ENCODE measurements at places on chromosomes 3 and 15.

DNA sequence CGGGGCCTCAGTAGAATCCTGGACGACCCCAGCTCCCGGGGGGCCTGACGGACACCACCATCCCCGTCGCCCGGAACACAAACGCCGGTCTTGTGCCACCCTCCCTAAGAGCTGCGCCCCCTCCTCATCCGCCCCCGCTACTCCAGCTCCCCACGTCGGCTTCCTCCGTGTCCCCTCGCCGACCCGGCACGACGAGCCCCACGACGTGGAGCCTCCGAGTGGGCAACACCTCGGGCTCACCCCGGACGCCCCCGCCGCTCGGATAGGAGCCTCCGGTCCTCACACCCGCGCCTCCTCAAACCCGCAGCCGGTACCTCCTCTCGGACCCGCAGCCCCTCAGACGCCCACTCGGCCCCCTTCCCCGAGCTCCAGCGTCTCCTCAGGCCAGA is 525 bp downstream of the NPTN start:
- DNase-seq, result no peak

GRCh38 chr3:107581230-107581629 is 58.5 kb downstream of the BBX start:
- no peak for DNase-seq

DNA sequence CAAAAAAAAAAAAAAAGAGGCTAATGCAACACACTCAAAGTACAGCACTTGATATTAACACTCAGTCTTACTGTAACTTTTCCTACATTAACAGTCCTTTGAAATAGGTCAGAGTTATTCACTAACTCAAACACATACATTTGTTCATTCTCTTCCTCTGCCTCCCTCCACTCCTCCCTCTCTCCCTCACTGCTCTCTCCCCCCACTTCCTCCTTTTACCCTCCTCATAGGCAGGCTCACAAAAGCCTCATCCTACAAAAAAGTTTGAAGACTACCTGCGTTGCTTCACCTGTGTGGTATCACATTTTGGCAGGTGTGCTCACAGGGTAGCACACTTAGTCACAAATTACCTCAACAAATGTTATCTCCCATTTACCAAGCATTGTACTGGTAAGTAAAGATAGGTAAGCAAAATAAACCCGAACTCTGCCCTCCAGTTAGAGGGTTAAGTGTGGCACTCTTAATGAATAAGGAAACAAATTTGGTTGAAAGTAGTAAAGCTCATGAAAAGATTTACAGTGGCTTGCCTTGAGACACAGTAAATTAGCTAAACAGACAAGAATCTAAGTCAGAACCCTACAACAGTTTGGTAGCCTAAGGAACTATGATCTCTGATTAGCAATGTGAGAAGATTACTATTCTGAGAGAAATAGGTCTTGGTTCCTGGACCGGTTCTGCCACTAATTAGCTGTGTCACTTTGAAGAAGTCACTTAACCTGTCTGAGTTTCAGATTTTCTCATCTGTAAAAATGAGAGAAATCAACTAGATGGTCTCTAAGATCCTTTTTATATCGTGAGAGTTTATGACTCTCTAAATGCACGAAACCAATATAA is 151.0 kb upstream of the MLF1 start:
- DNase-seq, result no peak

- no peak for DNase-seq
Measured at GRCh38 chr15:41487802-41488201, 5.9 kb upstream of the ITPKA start.

DNA sequence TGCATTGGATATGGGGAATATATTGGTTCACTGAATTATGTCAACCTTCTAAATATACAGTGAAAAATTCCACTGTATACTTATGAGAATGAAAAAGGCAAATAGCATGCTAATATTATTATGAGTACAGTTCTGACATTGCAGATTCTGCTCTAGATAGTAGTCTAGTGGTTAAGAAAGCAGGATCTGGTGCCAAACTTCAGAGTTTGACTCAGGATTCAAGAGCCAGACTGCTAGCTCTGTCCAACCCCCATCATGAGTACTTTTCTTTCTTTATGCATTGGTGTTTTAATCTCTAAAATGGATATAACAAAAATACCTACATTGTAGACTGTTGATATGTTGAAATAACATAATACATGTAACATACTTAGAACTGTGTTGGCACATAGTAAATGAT is 57.3 kb upstream of the PLSCR4 start:
- no peak for DNase-seq

DNA sequence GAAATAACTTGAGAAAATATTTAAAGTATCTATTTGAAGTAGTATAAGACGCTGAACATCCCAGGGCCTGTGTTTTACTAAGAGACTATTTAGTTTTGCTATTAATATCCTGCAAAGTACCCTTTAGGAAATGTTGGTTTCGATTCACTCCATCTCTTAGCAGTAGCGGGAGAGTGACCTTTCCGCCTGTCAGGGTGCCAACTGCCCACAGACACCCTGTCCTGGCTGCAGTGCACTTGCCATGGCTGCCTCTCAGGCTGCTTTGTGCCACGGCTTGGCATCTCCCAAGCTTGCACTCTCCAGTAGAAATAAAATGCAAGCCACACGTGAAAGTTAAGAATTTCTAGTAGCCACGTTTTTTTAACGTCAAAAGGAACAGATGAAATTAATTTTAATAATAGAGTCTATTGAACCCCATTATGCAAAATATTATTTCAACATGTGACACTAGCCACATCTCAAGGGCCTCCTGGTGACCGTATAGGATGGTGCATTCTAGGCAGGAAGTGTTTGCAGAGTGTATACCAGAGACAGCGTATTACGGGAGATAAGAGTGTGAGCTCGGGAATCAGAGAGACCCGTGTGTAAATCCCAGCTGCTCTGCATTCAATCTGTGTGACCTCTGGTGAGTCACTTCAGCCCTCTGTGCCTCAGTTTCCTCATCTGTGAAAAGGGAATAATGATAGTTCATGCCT is 19.8 kb downstream of the ADAMTS9 start:
- no peak for DNase-seq

GRCh38 chr3:113079218-113079961 is 88.6 kb downstream of the GTPBP8 start:
- DNase-seq, result no peak

DNA sequence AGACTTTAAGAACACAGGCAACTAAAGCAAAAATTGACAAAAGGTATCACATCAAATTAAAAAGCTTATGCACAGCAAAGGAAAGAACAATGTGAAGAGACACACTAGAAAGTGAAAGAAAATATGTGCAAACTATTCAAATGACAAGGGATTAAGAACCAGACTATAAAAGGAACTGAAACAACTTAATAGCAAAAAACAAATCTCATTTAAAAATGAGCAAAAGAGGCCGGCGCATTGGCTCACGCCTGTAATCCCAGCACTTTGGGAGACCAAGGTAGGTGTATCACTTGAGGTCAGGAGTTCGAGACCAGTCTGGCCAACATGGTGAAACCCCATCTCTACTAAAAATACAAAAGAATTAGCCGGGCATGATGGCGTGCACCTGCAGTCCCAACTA is 14.4 kb downstream of the NGLY1 start:
- DNase-seq, result no peak

DNA sequence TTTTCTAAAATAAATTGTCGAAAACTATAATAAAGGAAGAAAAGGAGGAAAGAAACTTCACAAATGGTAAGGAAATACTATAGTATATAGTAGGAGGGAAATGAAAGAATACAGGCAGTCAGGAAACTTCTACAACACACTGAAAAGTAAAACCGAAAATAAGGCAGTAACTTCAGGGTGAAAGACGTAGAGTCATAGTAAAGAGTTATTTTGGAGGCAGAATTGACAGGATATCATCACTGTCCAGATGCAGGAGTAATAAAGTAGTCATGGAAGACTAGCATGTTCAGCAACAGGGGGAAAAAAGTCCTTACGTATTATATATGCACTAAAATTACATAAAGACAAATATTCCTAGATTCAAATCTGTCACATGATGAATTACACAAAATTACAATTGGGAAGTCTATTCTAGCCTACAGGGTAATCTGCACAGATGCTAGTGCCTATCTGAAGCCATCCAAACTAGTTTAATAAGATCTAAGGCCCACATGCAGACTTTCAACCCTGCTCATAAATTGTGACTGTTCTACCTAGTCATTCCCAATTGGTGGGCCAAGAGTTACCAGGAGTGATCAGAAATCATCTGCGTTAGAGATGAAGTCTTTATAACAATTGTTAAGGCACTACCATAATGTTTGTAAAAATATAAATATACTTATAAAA is 14.0 kb downstream of the VPS13C start:
- no peak for DNase-seq

DNA sequence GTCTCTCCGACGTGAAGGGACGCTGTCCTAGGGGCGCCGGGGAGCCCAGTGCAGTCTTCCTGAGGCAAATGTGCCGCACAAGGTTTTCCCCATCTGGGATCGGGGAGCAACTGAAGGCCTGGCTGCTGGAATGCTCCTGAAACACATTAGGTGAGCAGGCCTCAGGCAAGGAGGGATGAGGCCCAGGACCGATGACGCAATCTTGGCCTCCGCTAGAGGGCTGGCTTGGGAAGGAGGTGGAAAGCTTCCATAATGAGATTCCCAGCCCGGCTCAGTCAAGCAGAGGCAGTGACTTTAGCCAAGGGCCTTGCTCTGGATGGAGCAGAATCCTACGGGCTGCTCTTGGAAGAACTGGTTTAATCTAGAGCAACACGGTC is 50.8 kb downstream of the CPN2 start:
- no peak for DNase-seq

DNA sequence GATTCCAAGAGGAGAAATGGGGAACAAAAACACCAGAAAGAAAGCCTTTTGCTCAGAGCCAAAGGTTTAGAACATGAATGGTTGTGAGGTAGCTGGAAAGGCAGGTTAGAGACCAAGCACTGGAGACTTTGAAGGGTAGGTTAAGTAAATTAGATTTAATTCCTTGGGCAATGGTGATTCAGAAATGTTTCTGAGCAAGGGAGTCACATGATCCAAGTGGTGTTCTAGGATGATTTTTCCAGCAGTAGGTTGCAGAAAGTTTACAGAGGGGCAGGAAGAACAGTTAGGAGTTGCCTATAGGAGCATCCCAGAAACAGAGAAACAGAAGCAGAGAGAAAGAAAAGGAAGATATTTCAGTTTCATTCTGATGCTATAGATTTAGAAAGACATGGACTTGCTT is 139.8 kb downstream of the WDR76 start:
- DNase-seq, result no peak

DNA sequence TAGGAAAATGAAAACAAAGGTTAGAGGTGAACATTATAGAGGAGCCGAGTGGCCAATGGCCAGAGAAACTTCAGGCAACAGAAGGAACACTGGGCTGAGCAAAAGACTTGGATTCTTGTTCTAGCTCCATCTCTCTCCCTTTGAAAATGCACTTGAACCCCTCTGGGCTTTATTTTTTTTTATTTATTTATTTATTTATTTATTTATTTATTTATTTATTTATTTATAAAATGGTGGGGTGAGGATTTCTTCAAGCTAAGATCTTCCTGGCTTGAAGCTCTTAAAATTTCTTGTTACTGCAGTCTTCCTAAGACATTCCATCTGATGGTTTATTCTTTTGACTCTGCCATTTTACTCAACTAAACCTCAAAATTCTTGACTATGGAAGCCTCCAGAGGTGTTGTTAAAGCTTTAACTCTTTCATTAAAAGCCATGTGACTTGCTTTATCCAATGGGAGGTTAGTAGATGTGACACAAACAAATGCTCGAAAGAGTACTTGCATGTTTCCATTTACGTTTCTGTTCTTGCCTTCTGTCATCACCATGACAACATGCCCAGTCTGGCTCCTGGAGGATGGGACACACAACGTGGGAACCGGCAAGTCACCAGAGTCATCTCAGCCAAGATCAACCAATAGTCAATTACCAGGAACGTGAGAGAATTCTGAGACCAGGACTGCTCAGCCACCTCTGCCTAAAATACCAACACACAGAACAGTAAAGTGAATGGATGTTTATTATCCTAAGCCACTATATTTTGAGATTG is 325.2 kb upstream of the CTNNB1 start:
- no peak for DNase-seq

DNA sequence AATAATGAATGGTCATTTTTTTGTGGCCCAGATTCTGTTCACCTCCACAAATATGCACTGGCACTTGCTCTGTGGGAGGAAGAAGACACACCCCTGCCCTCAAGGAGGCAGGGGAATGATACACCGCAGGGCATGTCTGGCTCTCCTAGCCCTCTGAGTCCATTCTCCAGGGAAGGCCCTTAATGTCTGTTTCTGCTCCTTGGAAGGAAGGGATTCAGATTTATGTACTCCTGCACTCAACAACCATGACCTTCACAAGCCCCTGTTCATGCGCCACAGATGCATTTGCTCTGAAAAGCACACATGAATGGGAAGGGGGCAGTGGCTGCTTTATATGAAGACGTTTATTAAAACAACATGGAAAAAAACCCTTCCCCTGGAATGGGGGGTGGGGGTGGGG is 333.8 kb downstream of the EPHB1 start:
- DNase-seq, result no peak

GRCh38 chr3:31369637-31370379 is 162.9 kb upstream of the STT3B start:
- no peak for DNase-seq

DNA sequence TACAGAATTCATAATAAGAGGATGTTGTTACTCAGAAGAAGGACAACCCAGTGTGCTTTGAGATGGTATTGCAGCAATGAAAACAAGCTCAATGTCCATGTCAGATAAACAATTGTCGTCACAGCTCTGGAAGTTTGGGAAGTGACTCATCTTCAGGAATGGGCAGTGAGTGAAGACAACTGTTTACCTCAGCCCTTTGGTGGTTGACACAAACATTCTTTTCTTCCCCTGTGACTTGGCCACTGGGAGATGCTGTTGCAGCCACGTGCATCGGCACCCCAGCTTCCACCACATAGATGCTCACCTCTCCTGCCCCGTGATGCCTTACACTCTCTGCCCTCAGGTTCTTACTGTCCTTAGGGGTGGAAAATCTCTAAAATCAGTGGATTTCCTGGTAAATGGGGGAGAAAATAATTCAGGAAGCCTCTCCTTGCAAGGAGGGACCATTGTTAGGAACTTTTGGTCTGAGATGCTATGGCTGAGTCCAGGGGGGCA is 114.1 kb upstream of the GALNT15 start:
- DNase-seq, result no peak

GRCh38 chr3:67001086-67001861 is 3.2 kb downstream of the KBTBD8 start:
- DNase-seq, result no peak

DNA sequence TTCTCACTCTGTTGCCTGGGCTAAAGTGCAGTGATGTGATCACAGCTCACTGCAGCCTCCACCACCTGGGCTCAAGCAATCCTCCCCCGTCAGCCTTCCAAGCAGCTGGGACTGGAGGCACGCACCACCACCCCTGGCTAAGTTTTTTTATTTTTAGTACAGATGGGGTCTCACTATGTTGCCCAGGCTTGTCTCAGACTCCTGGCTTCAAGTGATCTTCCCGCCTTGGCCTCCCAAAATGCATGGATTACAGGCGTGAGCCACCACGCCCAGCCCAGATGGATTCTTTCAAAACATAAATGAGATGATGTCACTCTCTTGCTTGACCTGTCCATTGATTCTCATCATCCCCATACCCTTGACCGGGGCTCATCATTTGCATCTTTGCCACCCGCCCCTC is 72.6 kb upstream of the SLC6A6 start:
- DNase-seq, result no peak
